ENCODE measurements at places on chromosomes 12 and 14.

DNA sequence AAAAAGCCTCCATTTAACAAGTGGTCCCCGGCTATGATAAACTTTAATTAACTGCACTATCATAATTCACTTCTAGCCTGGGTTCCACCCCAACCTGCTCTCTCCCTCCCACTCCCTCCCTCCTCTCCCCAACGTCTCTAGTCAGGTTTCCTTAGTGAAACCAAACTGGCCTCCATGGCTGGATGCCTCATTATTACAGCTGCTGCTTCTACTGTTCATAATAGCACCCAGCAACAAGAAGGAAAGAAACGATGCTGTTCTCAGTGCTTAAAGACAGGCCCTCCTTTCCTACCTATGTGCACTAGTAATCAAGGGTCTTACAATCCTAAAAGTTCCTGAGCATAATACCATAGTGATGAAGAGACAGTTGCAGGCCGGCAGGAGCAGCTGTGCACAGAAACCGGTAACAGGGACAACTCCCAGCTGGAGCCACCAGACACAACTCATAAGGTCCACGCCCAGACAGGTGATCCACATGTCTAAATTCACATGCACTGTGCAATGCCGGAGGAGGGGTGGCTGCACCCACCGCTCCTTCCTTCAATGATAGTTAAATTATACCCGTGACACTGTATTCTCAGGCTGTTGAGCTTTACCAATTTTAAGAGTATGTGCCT lies 6.2 kb downstream of the IRF2BPL start:
- DNase-seq = no peak

GRCh38 chr14:38877744-38878388 lies 225.2 kb downstream of the SEC23A start:
- no peak for DNase-seq

GRCh38 chr14:35549551-35549950 lies 15.6 kb downstream of the INSM2 start:
- DNase-seq = no peak

- no peak for DNase-seq
Measured at GRCh38 chr12:57672801-57673200, 21.1 kb upstream of the OS9 start.

- no peak for DNase-seq
Measured at GRCh38 chr12:62694116-62694515, 227.5 kb downstream of the MON2 start.

GRCh38 chr14:39169541-39169900 lies 612 bp downstream of the TRAPPC6B start:
- DNase-seq = no peak

DNA sequence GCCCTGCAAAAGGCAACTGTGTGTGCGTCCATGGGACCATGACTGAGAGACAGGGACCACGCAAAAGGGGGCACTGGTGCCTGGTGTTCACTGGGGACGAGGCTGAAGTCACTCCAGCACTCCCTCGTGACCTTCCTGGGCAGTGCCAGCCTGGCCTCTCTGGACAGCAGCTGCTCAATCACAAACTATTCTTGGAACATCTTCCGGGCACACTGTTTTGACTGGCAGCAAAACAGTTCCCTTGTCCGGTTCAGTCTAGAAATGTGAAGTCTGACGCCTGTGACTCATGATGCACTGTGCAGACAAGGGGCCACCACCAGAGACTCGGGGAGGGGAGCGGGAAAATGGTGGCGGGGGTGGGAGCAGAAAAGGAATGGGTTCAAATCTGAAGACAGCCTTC lies 20.8 kb downstream of the SNRNP35 start:
- DNase-seq = no peak

DNA sequence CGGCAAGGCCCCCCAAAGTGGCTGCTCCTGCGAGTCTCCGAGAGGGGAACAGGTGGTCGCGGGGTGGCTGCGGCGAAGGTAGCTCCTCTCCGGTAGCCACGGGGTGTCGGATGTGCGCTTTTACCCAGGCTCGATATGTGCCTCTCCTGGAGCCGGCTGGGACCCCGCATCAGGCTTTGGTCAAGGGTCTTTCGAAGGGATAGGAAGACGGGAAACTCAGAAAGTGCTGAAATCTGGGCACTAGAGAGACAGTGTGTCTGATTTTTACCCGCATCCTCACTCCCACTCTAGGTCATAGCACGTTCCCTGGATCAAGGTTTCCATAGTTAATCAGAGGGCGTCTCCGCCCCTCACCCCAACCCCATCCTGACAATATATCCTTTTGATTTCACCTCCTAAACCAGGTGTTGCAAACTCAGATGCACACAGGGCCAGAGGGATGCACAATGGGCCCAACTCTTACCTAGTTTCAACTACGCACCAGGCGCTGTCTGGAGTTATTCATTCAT lies 156.9 kb downstream of the PTPN11 start:
- no peak for DNase-seq

GRCh38 chr12:78385541-78385940 lies 479.0 kb upstream of the SYT1 start:
- no peak for DNase-seq

- DNase-seq = no peak
Measured at GRCh38 chr12:108151533-108152169, 22.6 kb downstream of the WSCD2 start.

GRCh38 chr12:88552610-88553079 lies 27.6 kb downstream of the KITLG start:
- DNase-seq = no peak

GRCh38 chr12:132493482-132494178 lies 3.7 kb downstream of the FBRSL1 start:
- DNase-seq = no peak

GRCh38 chr14:66038618-66039017 lies 447.6 kb upstream of the CCDC196 start:
- DNase-seq = no peak

DNA sequence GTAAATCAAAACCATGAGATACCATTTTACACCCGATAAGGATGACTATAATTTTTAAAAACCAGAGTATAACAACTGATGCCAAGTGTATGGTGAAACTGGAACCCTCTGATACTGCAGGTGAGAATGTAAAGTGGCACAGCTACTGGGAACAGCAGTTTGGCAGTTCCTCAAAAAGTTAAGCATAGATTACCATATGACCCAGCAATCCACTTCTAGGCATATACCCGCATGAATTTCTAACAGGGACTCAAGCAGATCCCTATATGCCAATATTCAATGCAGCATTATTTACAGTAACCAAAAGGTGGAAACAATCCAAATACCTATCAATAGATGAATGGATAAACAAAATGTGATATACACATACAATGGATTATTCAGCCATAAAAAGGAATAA lies 57.4 kb downstream of the BAZ1A start:
- no peak for DNase-seq

- DNase-seq = no peak
Measured at GRCh38 chr12:124471828-124472227, 95.6 kb downstream of the NCOR2 start.

GRCh38 chr12:69657376-69658137 lies 41.5 kb downstream of the BEST3 start:
- no peak for DNase-seq

DNA sequence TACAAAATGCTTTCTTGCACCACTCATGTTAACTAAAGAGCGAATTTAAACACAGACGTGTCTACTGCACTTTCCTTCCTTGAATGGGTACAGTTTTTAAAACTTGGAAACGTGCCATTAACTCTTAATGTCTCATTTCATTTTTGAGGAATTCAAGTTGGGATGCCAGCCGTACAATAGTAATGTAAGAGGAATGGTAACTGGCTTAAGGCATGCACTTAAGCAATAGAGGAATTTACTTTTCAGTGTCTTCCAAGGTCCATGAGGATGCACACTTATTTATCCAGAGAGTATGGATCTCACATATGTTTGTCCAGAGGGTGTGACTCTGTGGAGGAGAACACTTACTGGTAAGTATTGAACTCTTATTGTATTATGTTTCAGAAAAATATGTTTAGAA lies 52.9 kb downstream of the PPP4R4 start:
- DNase-seq = no peak

- DNase-seq = no peak
Measured at GRCh38 chr14:30921305-30921704, 46.9 kb downstream of the COCH start.

- no peak for DNase-seq
Measured at GRCh38 chr14:73176685-73177084, 40.4 kb downstream of the PSEN1 start.

- no peak for DNase-seq
Measured at GRCh38 chr14:22977684-22978486, 4.5 kb downstream of the AJUBA start.

GRCh38 chr14:75301666-75302325 lies 23.2 kb downstream of the FOS start:
- no peak for DNase-seq

GRCh38 chr14:105180592-105181548 lies at the start of gene NUDT14:
TSS of gene NUDT14 (minus strand) at chr14:105181312. CDS start at chr14:105181209, 103 bp downstream.
- peak; percentile 69 for DNase-seq

DNA sequence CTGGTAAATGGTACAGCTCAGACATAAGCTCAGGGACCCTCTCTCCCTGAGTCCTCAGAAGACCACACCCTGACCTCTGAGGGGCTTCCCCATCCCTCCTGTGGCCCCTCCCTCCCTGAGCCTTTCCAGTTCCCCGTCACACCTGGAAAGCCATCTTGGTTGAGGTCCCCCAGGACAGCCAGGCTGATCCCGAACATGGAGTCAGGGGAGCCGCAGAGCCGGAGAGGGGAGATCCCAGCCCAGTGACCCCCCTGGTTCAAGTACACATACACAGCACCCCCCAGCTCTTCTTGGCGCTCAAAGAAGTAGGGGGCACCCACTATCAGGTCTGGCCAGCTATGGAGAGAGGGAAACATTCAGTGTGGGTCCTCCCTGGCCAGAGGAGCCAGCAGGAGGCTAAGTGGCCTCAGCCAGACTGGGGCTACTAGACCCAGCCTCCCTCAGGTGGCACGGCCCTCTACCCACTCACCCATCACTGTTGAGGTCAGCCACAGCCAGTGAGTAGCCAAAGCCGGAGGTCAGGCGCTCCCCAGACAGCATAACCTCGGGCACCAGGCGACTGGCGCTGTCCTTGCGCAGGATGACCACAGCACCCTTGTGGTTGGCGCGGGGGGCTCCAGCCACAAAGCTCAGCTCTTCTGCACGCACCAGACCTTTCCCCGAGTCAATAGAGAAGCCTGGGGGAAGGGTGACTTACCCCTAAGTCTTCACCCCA lies 9.3 kb downstream of the ITGA7 start:
- DNase-seq = no peak

DNA sequence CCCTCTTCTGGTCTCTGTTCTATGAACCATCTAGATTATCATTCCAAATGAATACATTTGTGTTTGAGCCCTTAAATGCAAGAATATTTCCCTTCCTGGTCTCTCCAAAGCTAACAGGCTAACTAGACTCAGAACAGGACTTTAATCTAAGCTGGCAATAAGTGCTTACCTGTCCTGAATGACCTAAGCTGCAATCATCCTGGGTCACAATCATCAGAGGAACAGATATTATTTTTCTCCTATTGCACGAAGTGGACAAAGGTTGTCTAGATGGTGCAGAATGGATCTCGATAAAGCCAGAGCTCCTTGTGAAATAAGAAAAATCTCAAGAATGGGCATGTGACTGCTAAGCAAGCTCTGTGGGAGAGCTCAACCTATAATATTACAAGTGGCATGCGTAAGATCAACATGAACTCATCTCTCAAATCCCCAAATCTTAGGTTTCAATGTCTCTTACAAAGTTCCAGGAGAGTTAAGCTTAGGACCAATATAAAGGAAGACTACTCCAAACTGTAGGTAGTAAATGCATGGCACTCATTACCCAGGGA lies 10.6 kb upstream of the NUMB start:
- no peak for DNase-seq

- no peak for DNase-seq
Measured at GRCh38 chr12:124295431-124296058, 652 bp downstream of the RFLNA start.

DNA sequence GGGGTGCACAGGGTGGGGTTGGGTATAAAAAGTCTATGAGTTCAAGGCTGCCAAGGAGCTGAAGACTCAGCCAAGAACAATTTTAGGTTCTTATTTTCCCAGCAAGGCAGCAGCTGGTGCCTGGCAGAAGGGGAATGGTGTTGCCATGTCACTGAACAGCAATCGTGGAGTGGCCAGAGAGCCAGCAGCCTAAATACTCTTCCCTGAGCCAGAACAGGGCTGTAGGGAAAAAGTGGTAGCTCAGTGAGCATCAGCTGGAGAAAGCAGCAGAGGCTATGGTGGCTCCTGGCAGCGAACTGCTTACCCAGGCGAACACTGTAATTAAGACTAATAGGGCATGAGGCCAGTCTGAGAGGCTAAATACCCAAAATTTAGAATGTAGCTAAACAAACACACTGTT lies 334.9 kb downstream of the RMST start:
- DNase-seq = no peak

DNA sequence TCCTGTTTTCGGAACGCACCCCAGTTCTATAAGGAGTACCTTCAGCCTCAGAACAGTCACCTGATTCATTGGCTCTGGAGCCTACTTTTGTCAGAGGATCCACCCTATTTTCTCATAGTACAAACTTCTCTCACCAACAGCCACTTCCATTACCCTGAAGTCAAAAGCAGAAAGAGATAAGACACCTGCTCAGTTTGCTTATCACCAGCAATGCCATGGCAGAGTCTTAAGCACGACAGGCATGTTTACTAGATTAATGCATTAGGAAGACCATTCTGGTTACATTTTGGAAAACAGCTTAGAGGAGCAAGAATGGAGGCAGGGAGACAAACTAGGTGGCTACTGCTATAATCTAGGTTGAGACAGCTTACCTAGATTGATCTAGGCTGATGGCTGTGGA lies 67.7 kb downstream of the GXYLT1 start:
- no peak for DNase-seq

DNA sequence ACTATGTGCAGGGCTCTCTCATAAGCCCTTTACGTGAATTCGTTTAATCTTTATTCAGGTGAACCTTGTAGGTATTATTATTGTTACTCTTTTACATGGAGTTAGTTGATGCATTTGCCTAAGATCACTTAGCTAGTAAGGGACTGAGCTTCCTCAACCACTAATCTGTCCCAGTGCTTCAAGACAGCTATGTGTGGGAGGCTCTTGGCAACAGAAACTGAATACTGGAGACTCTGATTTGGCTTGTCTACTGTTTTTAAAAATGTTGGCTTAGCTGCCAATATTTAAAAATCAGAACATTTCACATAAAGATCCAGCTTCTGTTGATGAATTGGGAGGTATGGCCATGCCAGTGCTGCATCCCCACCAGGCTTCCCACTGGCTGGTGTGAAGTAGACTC lies 6.8 kb downstream of the KNTC1 start:
- no peak for DNase-seq

- DNase-seq = no peak
Measured at GRCh38 chr12:45415393-45415817, 199.5 kb downstream of the ANO6 start.

- no peak for DNase-seq
Measured at GRCh38 chr12:105738051-105738450, 400.7 kb downstream of the NUAK1 start.
